ENCODE measurements at places on chromosomes 1 and 21.
A peak's percentile ranks its signal among the peaks of the same experiment; 100 is the strongest.

- DNase-seq, result no peak
These were observed 516 bp upstream of the NMNAT2 start for GRCh38 chr1:183418696-183419095.

- DNase-seq, result peak; percentile 76
These were observed 24.0 kb downstream of the NSUN4 start for GRCh38 chr1:46364612-46365011.

GRCh38 chr1:97352936-97353382, 567.9 kb downstream of the DPYD start:
- no peak for DNase-seq

DNA sequence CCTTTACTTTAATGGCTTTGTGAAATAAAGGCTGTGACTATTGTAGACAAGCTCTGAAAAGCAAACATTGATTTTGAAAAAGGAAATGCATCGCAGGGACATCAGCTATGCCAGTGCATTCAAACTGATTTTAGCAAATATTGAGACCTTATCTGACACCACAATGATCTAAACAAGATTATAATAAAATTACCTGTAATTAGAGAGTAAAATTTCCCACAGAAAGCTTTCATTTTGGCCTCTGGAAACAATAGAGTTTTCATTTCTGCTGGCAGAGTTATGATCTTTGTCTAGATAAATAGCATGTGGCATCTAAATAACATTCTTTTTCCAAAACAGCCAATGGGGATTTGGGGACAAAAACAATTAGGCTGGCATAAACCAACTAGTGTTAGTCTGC, 650.4 kb upstream of the PRMT6 start:
- no peak for DNase-seq

GRCh38 chr1:68497358-68497698, 446 bp upstream of the DEPDC1 start:
- DNase-seq, result no peak

All from EL (cell line).